ENCODE measurements at places on chromosomes 4 and X. TPM values are rescaled to one million over a fixed set of nuclear protein-coding genes. Genes with fewer than 3 reads are reported as not detected.

FIP1L1 gene
- total RNA-seq, result 73.5 TPM

EREG gene
- 30.7 TPM for total RNA-seq

BEX1 gene
- not detected for total RNA-seq

CLDN34 gene
- not detected for total RNA-seq

ATP5ME gene
- 70.8 TPM for total RNA-seq

AWAT2 gene
- total RNA-seq, result not detected

PLK4 gene
- 1.7 TPM for total RNA-seq

TMEM35A gene
- total RNA-seq, result not detected

YY2 gene
- 0.79 TPM for total RNA-seq

BTK gene
- total RNA-seq, result not detected

CCDC158 gene
- under 0.01 TPM for total RNA-seq

CASK gene
- 141 TPM for total RNA-seq

TGIF2LX gene
- not detected for total RNA-seq

DDX60 gene
- 2.9 TPM for total RNA-seq

MAGEA12 gene
- not detected for total RNA-seq

IL15 gene
- 0.53 TPM for total RNA-seq

SRPX2 gene
- total RNA-seq, result 31.6 TPM

C4orf54 gene
- total RNA-seq, result under 0.01 TPM

ADGRG2 gene
- total RNA-seq, result 0.13 TPM

GLRA3 gene
- not detected for total RNA-seq

MTTP gene
- total RNA-seq, result 0.38 TPM

EMCN gene
- total RNA-seq, result not detected

CLCN5 gene
- 6.9 TPM for total RNA-seq

KLHL13 gene
- 1.8 TPM for total RNA-seq

PCSK1N gene
- total RNA-seq, result 0.26 TPM

NSG1 gene
- total RNA-seq, result 4.1 TPM

PLAC8 gene
- 4.4 TPM for total RNA-seq

ASB9 gene
- total RNA-seq, result not detected

CENPE gene
- total RNA-seq, result 1.3 TPM

CSN1S1 gene
- not detected for total RNA-seq

UGT8 gene
- under 0.01 TPM for total RNA-seq

TEX13D gene
- not detected for total RNA-seq

GABRB1 gene
- total RNA-seq, result not detected

PRICKLE3 gene
- 12.1 TPM for total RNA-seq

LAMTOR3 gene
- total RNA-seq, result 64.2 TPM

TMEM192 gene
- 10.8 TPM for total RNA-seq

SLC4A4 gene
- 0.13 TPM for total RNA-seq

UGT2B11 gene
- not detected for total RNA-seq

FOXP3 gene
- total RNA-seq, result not detected

GPR82 gene
- not detected for total RNA-seq

PF4V1 gene
- total RNA-seq, result not detected

SATL1 gene
- total RNA-seq, result not detected

UGT2A2 gene
- not detected for total RNA-seq

RIBC1 gene
- total RNA-seq, result 0.26 TPM

BEX3 gene
- 94.8 TPM for total RNA-seq

MAGEA9 gene
- total RNA-seq, result not detected

NEIL3 gene
- 0.90 TPM for total RNA-seq

CYLC1 gene
- total RNA-seq, result not detected

F8A2 gene
- total RNA-seq, result not detected

FAM120C gene
- total RNA-seq, result 1.8 TPM

GRID2 gene
- total RNA-seq, result not detected

TBX22 gene
- not detected for total RNA-seq

TKTL2 gene
- under 0.01 TPM for total RNA-seq

PPAT gene
- total RNA-seq, result 33.2 TPM

F11 gene
- not detected for total RNA-seq
